Right ventricle myocardium inferior (tissue), 1 donor: ENCODE measurements at places on chromosomes 6 and 20.

GRCh38 chr6:16810411-16810810 lies 49.2 kb upstream of the ATXN1 start:
- no peak for DNase-seq

- DNase-seq, result no peak
These were observed 68.1 kb downstream of the SLC22A23 start for GRCh38 chr6:3388786-3389185.

DNA sequence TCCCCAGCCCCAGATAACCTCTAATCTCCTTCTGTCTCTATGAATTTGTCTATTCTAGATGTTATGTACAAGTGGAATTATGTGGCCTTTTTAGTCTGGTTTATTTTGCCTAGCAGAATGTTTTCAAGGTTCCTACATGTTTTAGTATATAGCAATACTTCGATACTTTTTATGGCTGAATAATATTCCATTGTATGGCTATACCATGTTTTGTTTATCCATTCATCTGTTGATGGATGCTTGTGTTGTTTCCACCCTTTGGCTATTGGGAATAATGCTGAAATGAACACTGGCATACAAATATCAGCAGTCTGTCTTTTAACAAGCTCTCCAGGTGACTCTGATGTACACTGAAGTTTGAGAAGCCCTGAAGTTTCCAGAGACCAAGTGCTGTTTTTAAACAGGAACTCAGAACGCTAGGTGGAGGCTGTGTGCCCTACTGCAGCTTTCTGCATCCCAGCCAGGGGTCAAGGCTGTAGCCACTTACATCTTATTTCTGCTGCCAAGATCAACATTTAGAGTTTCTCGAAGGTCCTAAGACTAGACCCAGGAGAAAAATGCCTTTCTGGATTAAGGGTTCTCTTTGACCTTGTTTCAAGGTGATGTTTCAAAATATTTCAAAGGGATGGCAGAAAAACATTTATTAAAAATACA lies 123.0 kb downstream of the SOBP start:
- no peak for DNase-seq

DNA sequence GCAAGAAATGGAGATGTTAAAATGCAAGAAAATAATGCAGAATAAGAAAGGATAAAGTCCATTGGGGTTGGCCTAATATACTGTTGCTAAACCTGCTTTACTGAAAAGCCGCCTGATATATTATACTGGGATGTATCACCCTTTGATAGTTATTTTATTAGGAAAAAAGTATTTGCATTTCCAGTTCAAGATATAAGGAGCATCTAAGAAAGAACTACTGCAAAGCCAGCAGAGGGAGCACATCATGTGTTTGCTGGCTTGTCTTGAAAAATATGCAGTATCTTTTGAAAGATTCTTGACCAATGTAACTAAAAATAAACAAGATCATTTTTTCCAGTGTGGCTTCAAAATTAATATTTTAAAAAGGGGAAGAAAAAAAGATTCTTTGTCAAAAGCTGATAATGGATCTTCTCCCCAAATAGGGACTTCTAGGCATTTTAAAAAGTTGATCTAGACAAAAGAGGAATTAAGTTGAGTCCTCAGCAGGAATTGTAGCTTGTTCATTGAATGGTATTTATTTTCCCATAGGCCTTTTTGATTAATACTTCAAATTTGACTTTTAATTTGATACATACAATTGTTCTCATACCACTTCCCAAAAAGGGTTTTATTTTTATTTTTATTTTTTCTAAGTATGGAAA lies 214.9 kb downstream of the ZFAND3 start:
- no peak for DNase-seq

GRCh38 chr6:35078226-35078850 lies 62.8 kb downstream of the TCP11 start:
- no peak for DNase-seq

GRCh38 chr6:3350252-3350796 lies 91.6 kb downstream of the PSMG4 start:
- DNase-seq, result no peak

- DNase-seq, result no peak
These were observed 14.3 kb downstream of the ZBP1 start for GRCh38 chr20:57605878-57606277.

DNA sequence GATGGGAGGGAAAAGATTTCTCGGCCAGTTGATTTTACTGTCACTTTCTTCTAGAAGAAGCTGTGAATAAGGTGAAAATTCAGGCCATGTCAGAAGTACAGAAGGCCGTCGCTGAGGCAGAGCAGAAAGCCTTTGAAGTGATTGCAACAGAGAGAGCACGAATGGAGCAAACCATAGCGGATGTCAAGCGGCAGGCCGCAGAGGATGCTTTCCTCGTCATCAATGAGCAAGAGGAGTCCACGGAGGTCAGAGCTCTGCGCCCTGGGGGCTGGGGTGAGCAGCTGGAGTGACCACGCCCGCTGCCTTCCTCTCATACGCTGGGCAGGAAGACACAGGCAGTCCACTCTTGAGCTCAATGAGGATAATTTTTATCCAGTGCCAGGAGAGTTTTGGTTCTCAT lies 21.8 kb upstream of the C20orf144 start:
- DNase-seq, result no peak

- no peak for DNase-seq
These were observed 43.7 kb downstream of the TM9SF4 start for GRCh38 chr20:32153156-32153665.

DNA sequence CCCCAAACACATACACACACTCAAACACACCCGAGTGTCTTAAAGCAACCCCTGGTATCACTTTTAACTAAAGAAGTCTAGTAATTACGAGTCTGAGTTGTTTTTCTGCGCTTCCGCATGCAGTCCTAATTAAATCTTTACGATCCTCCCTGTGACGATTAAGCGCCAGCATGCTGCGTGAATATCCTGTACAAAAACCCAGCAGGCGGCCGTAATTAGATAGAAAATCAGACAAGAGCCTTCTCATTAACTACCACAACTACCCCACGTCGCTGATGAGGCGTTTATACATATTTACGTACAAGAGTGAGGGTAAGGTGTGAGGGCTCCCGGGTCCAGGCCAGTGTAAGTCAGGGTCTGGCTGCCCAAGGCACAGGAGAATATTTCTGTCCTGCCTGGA lies 8.1 kb downstream of the TFAP2B start:
- DNase-seq, result no peak

DNA sequence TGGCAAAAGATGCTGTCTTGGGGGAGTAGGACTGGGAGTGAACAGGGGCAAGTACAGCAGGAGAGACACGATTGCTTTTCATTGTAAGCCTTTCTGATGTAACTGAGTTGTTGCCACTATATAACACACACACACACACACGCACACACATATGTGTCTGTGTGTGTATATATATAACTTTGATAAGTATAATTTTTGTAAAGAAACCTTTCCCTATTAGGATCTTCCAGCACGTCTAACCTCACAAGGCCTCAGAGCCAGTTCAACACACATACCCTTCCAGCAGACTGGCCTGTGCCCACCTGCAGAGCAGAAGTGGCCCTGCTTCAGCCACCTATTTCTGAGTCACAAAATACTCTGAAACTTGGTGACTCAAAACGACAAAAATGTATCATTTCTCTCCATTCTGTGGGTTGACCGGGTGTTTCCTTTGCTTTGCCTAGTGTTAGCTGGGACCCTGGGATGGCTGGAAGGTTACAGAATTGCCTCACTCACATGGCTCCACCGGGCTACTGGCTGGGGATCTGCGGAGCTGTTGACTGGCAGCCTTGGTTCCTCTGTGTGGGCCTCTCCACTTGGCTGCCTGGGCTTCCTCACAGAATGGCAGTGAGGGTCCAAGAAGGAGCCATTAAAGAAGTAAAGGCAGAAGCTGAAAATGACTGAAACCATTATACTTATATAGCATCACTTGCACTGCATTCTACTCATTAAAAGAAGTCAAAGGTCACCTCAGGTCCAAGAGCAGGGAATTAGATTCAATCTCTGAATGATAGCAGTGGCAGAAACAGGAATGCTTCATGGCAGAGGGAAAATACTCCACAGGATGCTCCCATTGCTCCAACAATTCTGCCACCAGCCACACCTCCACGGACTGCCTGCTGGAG lies 126.4 kb downstream of the BANF2 start:
- DNase-seq, result no peak

DNA sequence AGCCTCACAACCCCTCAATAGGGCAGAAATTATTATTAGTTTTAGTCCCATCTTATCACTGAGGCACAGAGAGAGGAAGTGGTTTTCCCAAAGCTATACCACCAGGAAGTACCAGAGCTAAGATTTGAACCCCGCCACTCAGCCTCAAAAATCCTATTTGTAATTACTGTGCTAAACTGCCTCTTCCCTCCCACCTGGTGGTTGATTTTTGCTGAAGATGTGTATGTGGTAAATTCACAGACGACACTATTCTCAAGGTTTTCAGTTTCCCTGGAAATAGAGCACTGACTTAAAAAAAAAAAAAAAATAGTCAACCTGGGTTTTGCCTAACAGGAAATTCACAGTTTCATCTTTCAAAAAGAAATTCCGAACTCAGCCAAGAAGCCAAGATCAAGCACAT lies 57.9 kb downstream of the TSHZ2 start:
- DNase-seq, result no peak

GRCh38 chr20:53845980-53846379 lies 224.4 kb downstream of the BCAS1 start:
- DNase-seq, result no peak

DNA sequence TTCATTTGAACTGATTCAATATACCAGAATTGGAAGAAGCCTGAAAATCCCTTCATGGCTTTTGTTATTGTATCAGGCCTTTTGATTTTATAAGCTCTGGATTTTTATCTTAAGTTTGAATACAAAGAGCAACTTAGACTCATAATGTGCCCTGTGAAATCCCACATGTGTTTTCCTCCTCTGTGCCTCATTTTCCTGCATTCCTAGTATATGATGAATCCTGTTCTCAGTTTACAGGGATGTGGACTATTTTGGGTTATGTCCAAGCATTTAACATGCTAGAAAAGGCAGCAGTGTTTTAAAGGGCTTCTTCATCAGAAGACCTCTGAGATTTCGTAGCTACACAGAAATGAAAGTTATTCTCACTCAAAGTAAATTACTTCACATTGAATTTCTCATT lies 455.0 kb downstream of the RFPL4B start:
- no peak for DNase-seq

DNA sequence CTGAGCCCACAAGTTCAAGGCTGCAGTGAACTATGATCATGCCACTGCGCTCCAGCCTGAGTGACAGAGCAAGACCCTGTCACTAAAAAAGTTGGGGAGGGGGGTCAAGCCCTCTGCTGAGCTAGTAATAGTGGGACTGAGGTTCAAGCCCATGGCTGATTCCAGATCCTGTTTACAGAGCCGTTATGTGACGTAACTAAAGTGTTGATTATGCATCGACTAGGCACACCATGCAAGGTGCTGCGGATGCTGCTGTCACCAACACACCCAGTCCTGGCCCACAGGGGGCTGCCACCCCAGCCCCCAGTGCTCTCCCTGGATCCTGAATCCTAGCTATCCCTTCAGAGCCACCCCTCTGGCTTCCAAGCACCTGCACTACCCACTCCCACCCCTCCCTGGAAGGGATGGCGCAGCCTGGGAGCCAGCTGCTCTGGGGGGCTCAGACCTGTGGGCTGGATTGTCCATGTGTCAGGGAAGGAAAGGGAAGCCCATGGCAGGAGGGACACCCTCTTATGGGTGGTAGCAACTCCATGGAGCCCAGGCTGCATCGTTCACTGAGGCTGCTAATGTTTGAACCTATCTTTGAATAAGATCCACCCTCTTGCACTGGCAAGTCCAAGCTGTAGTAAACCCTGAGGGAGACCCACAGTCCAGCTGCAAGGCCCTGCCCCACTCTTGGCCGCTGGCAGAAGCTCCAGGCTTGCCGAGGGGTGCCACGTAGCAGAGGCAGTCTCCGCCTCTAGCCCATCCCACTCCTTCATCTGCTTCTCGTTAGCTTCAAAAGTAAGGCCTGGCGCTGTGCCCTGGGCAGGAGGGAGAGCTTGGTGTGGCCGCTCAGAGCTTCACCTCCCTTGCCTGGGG lies 95.0 kb downstream of the SNX5 start:
- DNase-seq, result peak; percentile 92

- DNase-seq, result no peak
These were observed 35.9 kb upstream of the MCM9 start for GRCh38 chr6:118970866-118971265.

DNA sequence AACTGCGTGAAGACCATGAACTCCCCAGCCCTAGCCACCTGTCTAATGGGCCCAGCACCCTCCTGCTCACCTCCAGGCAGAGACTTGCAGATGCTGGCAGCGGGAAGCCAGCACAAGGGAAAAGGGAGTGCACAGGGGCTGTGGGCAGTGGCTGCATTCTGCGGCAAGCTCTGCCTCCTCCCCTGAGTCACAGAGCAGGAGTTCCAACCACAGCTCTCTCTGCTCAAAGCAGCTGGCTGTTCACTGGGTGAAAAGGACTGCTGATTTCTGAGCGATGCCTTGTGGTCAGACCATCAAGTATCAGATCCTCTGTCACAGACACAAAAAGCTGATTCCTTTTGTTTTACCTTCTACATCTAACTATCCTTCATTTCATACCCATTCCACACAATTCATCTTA lies 10.5 kb downstream of the NKX2-2 start:
- no peak for DNase-seq
